H7 (cell line): ENCODE measurements at places on chromosomes 2 and 18. TPM values are rescaled to one million over a fixed set of nuclear protein-coding genes. Genes with fewer than 3 reads are reported as not detected.

The MROH2A gene
- total RNA-seq, result not detected in 2 replicates

The AGFG1 gene
- 94.3 and 116 TPM in 2 replicates for total RNA-seq

The PSMA8 gene
- total RNA-seq, result not detected in 2 replicates

The LYPD1 gene
- 5.7 and 7.3 TPM in 2 replicates for total RNA-seq

The AFF3 gene
- total RNA-seq, result 0.07 and 0.37 TPM in 2 replicates

DNA sequence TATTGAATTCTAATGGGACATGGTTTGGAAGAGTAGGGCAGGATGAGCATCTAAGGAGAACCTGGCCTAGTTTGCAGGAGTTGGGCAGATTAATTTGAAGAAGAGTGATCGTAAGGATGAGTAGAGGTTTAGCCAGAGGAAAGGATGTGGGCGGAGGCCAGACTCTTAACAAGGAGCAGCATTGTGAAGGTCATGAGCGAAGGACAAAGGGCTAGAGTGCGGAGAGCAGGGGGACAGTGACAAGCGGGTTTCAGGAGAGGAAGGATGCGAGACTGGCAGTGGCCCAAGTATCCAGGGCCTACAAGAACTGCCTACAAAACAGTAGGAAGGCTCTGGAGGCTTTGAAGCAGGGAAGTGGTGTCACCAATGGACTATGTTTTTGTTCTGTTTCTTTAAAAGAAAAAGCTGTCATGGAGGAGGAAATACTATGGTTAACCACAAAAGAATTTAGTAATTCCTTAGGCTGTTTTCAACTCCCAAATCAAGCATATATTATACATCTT lies 20.1 kb downstream of the SLC66A3 start:
- no peak for DNase-seq

GRCh38 chr18:10164271-10165071 lies 250.7 kb downstream of the VAPA start:
- DNase-seq, result no peak

- DNase-seq, result no peak
Observed at GRCh38 chr2:193929131-193929530, 1727.9 kb upstream of the SLC39A10 start.

DNA sequence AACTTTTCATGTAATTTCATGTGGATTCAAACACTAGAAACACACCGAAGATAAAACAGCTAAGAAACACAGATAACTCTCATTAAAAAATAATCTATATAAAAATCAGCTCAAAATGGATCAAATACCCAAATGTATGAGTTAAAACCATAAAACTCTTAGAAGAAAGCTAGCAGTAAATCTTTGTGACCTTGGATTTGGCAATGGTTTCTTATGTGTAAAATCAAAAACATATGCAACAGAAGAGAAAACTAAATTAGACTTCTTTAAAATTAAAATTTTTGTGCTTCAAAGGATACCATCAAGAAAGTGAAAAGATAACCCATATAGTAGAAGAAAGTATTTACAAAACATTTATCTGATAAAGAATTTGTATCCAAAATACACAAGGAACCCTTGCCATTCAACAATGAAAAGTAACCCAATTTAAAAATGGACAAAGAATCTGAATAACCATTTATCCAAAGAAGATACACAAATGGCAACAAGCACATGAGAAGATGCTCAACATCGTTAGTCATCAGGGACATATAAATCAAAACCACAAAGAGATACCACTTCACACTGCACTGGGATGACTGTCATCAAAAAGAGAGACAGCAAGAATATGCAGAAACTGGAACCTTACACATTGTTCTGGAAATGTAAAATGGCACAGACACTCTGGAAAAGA lies 27.5 kb downstream of the GAREM1 start:
- no peak for DNase-seq

GRCh38 chr2:145563741-145564615 lies 1044.1 kb upstream of the ZEB2 start:
- no peak for DNase-seq

- DNase-seq, result no peak
Observed at GRCh38 chr2:65022189-65022588, 33.0 kb downstream of the SLC1A4 start.

DNA sequence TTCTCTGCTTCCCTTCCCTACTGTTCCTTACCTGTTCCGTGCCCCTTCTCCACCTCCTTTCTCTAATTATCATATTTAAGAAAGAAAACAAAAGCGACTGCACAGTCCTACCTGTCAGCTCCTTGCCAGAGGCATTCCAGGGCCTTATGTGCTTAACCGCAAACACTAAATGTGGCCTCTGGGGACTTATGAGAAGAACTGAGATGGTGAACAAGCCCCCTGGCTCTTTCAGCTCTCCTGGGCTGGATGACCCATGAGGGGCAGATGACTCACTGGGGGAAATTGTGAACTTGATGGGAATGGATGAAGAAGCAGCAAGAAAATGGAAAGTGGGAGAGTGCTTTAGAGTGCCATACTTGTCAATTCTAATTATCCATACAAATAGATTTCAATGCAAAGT lies 106.3 kb upstream of the LYPD1 start:
- no peak for DNase-seq

DNA sequence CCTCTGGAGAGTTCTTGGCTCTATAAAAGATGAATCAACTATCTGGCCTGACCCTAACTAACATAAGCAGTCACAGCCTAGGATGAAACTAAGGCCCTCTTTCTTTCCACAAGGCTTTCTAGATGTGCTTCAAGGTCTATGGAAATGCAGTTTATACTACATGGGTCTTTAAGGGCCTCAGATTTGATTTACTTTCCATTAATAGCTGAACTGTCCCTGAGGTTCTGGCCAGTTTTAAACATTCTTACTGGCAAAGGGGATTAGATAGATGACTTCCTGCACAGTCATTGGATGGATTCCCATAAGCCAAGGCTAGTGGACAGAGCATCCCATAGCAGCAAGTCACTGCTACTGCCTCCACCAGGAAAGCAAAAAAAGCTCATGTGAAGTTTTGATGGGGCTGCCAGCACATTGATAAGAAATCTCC lies 38.1 kb upstream of the LCLAT1 start:
- DNase-seq, result no peak

- no peak for DNase-seq
Observed at GRCh38 chr2:1833726-1834125, 89.4 kb upstream of the PXDN start.

- peak; percentile 13 for DNase-seq
Observed at GRCh38 chr2:182763311-182763912, 47.4 kb downstream of the DNAJC10 start.

GRCh38 chr2:211868996-211869533 lies 669.5 kb downstream of the ERBB4 start:
- DNase-seq, result no peak

- no peak for DNase-seq
Observed at GRCh38 chr2:181146171-181146570, 165.8 kb downstream of the UBE2E3 start.

DNA sequence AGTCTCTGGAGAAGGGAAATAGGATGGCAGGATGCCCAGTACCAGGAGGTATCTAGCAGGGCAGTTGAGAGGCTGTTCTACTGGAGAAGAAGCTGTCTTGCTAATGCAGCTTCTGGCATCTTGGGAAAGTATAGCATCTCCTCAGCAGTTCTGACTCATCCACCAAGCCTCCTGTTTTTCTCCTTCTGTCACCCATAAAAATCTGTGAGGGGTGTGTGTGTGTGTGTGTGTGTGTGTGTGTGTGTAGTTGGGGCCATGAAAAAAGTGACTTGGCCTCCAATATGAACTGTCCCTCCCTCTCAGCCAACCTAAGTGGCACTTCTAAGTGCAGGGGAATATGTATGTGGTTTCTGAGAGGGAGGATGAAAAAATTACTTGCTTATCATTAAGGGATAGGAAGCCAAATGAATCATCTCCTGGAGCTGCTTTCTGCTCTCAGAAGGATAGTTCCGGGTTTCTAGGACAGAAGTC lies 83.9 kb downstream of the CBLN2 start:
- DNase-seq, result no peak

DNA sequence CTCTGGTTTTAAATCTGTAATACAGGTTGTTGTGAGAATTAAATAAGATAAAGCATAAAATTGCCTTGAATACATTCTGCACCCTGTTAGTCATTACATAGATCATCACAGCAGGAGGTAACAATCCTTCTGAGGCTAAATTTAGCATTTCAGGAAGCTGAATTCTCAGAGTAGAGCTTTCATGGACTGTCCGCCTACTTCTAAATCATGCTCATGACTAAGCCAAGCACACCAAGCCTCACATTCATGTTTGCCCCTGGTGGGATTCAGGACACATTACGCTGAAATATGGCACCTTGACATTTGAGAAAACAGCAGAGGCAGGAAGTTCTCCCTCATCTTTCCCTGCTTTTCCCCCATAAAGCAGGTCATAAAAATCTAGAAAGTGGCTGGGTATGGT lies 16.6 kb upstream of the PIK3C3 start:
- DNase-seq, result no peak

GRCh38 chr18:70195852-70196434 lies 9.5 kb downstream of the RTTN start:
- peak; percentile 39 for DNase-seq

- DNase-seq, result no peak
Observed at GRCh38 chr18:78726326-78727056, 253.1 kb upstream of the SALL3 start.

GRCh38 chr18:22739789-22740188 lies 193.3 kb upstream of the RBBP8 start:
- DNase-seq, result no peak

GRCh38 chr2:46563186-46563585 lies 83.8 kb downstream of the TMEM247 start:
- DNase-seq, result no peak

- no peak for DNase-seq
Observed at GRCh38 chr2:204542982-204543608, 2.2 kb upstream of the PARD3B start.

- DNase-seq, result peak; percentile 18
Observed at GRCh38 chr2:6896930-6897759, 19.6 kb downstream of the RSAD2 start.

DNA sequence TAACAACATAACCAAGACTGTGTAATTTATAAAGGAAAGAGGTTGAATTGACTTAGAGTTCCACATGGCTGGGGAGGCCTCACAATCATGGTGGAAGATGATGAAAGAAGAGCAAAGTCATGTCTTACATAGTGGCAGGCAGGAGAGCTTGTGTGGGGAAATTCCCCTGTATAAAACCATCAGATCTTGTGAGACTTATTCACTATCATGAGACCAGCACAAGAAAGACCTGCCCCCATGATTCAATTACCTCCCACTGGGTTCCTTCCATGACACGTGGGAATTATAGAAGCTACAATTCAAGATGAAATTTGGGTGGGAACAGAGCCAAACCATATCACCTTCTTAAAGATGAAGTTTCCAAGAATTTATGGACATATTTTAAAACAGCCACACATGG lies 2.5 kb upstream of the IL36RN start:
- no peak for DNase-seq

GRCh38 chr2:190862571-190862991 lies 18.0 kb upstream of the GLS start:
- DNase-seq, result no peak

DNA sequence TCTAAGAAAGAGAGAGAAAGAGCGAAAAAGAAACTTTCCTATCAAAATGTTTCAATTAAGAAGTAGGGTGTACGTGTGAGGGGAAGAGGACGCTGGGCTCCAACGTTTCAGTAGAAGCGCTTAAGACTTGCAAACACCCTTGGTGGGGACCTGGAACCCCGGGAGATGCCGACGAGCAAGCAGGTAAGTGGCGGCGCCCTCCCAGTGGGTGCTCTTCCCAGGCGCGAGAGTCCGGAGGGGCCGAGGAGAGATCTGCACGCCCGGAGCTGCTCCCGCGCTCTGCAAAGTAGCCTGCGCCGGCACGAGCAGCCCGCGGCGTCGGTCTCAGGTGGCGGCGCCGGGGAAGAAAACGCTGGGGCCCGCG lies 678 bp upstream of the OTX1 start:
- peak; percentile 89 for DNase-seq

DNA sequence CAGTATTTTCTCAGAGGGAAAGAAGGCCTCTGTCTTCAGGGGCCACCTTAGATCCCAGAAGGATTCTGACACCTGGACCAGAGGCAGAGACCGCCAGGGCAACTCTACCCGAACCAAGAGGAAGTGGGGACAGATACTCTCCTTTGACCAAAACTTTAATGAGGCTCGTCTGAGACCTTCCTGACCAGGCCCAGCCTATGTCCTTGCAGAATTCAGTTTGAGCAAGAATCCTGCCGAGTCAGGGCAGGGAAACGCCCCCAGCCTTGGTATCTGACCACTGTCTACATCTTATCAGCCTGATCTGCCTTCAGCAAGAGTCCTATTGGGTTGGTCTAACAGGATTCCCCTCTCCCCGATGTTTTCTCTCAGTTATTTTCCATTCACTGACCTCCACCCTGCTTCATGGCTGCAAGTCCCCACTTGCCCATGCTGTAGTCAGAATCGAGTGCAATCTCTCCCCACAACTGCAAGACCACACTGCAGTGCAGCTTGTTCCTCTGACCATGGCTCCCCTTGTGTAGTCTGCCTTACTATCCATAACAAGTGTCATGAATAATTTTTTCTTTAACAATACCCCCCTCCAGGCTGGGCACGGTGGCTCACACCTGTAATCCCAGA lies 95.0 kb downstream of the MSH2 start:
- DNase-seq, result no peak

GRCh38 chr2:219243291-219243761 lies 1.9 kb downstream of the GLB1L start:
- DNase-seq, result no peak

GRCh38 chr18:46163941-46164499 lies 59.8 kb downstream of the HAUS1 start:
- no peak for DNase-seq

DNA sequence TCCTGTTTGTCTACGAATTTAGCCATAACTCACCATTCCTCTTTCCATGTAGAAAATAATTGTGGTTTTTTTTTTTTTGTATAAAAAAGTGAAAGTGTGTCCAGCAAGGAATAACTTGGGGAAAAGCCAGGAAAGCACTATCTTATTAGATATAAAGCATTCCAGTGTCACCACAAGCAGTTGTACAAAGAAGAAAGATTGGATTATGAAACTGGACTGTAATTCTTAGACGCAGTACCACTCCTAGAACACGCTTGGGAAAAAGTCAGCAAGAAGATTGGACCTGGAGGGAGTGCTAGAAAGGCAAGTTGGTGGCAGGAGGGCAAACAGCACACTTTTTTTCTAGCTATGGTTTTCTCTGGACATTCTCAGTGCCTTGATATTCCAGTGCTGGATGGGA lies 186.7 kb downstream of the PARD3B start:
- DNase-seq, result no peak

DNA sequence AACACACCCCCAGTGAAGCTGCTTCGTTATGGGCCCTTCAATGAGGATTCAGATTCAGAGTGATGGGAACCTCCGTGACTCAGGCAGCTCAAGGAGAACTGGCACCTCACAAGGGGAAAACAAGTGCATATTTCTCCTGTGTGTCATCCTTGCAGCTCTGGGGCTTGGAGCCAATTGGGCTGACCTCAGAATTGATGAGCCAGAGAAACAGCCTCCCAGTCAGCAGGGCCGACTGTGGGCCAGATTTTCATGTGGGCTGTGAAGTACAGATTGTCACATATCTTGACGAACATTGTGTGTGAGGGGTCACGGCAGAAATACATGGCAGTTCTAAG lies 189.6 kb upstream of the SP5 start:
- no peak for DNase-seq

DNA sequence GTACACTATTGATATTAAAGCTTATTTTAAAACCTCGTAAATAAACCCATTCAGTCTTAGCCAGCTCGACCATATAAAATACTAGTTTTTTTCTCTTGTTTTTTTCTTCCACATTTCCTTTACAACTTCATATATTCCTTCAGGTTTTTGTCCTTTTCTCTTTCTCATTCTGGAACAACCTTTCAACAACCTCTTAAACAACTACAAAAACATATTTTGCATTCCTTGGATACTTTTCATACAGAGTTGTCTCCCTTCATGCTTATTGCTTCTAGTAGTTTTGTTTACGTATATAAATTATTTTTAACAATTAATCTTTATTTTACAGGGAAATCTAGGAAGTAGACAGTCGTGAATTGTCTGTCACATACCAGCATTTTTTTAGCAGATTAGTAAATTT lies 41.2 kb downstream of the COMMD1 start:
- DNase-seq, result no peak
